T-cell (primary cell): ENCODE measurements at places on chromosomes 13 and 19. TPM values are rescaled to one million over a fixed set of nuclear protein-coding genes. Genes with fewer than 3 reads are reported as not detected.

Gene B3GNT8
- 0.76 TPM for total RNA-seq

- DNase-seq = no peak
Observed at GRCh38 chr13:91359111-91359510, 11.6 kb downstream of the MIR17HG start.

DNA sequence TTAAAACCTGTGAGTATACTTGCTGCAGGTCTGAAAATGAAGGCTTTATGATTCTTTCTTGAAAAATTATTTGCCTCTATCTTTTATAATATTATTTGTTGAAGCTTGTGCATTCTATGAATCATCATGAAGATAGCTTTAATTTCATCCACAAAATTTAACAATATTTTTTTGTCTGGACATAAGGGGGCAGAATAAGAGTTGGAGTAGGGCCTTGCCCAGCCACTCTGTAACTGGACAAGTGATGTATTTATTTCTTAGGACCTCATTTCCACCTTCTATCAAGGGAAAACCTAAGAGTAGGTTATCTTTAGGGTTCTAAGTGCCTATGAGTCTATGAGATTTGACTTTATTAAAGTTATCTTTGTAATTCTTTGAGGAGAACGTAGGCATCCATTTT lies 49.9 kb downstream of the N4BP2L1 start:
- DNase-seq = no peak

- no peak for DNase-seq
Observed at GRCh38 chr13:47650209-47650608, 350.9 kb downstream of the SUCLA2 start.

DNA sequence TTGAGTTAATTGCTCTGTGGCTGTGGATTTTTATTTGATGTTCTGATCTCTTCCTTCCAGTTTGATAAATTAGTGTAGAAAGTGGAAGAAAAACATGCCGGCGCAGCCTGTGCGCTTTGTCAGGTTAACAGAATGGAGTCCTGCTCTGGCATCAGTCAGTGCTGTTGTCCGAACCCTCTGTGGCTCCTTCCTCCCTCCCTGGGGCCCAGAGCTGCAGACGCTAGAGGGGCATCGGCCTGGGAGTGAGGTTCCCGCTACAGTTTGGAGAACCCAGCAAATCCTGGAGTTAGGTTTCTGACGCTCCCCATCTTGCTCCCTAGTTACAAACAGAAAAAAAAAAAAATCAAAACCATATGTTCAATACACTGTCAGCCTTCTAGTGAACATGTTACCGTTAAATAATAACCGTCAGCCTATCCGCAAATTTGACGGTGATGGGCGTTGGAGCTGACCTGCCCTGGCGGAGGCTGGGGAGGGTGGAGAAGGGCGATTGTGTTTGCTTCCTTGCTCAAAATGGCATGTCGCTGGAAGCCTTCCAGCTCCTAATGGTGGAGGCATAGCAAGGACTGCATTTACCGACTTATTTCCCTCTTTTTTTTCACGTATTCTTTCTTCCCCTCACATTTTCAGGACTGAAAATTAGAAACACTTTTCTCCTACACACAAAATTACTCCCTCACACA lies 13.6 kb downstream of the MBNL2 start:
- no peak for DNase-seq

GRCh38 chr19:11324079-11324661 lies 15.3 kb downstream of the RAB3D start:
- peak; percentile 49 for DNase-seq
